ENCODE measurements at places on chromosomes 5 and 9.
A peak's percentile ranks its signal among the peaks of the same experiment; 100 is the strongest.

- DNase-seq, result no peak
These were observed 51.7 kb upstream of the FCN1 start for GRCh38 chr9:134969156-134970045.

GRCh38 chr5:99544356-99544755 lies 615.5 kb upstream of the CHD1 start:
- no peak for DNase-seq

DNA sequence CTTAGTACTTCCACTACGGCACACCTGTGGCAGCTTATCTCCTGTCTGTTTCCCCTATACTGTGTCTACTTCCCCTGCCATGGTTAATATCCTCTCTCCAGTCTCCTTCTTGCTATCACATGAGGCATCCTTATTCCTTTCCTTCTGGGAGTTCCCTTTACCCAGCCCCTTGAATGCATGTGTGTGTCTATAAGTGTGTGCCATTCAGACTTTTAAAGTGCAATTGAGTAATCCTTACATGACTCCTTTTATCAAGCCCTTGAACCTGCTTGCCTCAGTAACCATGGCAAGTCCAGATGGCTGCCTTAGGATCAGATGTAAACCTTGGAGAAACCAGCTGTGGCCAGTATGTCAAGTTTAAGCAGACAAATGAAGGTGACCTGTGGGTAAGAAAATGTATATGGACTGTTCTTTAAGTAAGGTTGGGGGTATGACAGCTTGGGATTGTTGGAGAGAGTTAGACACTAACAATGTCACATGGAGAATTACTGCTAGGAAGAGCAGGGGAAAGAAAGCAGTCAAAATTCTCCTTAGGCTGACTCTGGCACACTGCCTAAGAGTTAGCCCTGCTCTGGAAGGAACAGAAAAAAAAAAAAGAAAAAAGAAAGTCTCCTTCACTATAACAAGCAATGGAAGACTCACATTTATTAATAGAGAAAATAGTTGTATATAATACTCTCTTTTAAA lies 142.1 kb downstream of the HINT1 start:
- DNase-seq, result no peak

- DNase-seq, result no peak
These were observed 211.7 kb downstream of the SNCAIP start for GRCh38 chr5:122523776-122524175.

- no peak for DNase-seq
These were observed 85.1 kb downstream of the GIN1 start for GRCh38 chr5:103034662-103035392.

DNA sequence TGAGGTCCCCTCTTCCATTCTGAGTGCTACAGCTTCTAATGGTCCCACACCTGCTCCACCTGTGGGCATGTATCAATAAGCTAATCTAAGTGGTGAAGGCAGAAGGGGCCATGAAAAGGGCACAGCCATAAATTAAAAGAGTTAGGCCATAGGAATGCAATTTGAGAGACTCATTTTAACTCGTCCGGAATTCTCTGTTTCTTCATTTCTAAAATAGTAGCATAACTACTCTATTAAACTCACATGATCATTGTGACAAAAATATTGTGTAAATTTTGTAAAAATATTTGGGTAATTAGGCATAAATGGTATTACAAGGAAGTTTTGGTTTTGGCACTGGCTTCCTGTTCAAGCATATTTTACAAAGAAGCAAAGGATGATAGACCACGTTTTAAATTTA lies 103.1 kb upstream of the TXNDC8 start:
- DNase-seq, result no peak

GRCh38 chr9:127832248-127832647 lies 22.2 kb downstream of the ENG start:
- no peak for DNase-seq

DNA sequence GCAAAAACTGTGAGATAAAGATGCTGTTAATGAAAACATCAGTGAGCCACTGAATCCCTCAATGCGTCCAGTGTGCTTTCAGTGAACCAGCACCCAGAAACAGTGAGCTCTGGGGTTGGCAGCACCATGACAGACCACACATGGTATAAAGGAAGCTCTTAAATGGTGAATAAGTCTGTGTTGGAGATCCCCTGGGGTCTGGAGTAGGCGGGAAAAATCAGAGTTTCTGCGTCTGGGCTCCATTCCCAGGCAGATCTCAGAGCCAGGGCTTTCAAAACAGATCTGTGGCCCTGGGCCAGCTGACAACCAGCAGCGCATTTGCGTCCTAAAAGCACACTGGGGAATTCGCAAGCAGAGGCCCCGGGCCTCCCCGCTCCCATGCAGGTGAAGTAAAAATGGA lies 233.5 kb downstream of the FRMD3 start:
- peak; percentile 54 for DNase-seq

DNA sequence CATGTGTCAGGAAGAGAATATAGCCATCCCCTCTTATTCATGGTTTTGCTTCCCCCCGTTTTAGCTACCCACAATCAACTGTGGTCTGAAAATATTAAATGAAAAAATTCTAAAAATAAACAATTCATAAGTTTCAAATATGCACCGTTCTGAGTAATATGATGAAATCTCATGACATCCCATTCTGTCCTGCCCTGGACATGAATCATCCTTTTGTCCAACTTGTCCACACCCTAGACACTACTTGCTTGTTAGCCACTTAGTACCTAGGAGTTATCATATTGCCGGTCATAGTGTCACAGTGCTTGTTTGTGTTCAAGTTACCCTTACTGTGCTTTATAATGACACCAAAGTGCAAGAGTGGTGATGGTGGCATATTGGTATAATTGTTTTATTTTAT lies 113.5 kb downstream of the CAAP1 start:
- no peak for DNase-seq

DNA sequence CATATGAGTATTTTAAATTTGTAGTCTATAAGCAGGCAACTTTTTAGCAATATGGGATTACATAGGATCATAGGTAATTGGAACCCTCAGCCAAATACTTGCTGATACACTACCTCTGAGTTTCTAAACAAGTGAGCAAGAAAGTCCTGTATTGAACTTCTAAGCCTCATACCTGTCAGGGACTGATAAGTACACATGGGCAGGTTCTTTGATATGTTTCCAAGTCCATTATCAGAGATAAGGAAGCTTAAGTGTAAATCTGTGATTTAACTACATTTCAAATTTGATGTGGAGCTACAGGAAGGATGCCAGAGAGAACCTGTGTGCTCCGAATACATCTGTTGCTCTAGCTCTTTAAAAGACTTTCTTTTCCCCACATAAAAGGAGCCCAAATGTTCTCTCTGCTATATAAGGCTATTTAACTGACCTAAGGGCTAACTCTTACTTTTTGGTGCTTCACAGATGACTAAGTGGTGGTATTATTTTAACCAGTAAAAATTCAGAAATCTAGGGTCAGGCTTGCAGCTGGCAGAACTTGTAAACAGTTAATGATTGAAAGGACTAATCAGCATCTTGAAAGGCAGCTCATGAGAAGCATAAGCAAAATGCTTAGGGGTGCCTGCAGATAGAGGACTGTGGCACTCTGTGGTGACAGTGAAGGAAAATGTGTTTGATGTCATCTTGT lies 228.6 kb downstream of the NR3C1 start:
- DNase-seq, result no peak

DNA sequence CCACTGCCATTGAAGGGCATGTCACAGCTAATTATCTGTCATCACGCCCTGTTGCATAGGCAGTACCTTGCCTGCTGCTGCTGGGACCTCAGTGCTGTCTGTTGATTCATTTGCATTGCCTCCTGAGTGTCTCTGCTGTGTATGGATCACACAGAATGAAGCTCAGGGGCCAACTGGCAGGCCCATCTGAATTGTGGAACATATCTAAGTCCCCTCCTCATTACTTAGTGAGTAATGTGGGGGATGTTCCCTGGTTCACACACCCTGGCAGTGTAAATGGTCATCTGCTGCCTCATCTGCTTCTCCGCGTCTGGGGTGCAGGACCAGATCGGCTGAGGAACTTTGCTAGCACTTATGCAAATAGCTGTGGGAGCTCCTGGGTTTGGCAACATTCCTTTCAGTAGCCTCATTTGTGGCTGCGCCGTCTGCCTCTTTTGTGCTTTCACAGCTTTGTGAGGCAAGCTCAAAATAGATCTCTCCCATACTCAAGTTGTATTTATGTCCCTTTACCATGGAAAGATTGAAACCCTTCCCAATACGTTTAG lies 25.4 kb downstream of the TYRP1 start:
- DNase-seq, result peak; percentile 72

GRCh38 chr9:4223312-4223833 lies 76.5 kb downstream of the GLIS3 start:
- DNase-seq, result no peak

- peak; percentile 98 for DNase-seq
These were observed 212.8 kb downstream of the NXNL2 start for GRCh38 chr9:88747768-88748167.

DNA sequence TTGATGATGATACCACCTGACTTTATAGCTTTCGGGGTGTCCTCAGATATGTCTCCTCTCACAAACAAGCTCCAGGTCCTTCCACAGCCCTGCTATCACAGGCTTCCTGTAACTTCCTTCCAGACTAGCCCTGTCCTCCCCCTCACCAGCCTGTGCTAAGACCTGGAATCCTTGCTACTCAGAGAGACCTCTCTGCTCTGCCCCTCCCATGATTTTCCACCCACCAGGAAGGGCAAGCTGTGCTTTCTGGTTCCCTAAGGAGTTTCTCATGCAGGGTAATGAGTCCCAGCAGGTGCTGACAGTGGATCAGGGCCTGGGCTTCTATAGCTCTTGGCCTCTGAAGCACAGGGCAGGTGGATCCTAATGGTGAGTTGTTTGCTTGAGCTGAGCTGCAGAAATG lies 86.9 kb downstream of the AOPEP start:
- no peak for DNase-seq

- no peak for DNase-seq
These were observed 339.7 kb downstream of the NTRK2 start for GRCh38 chr9:85009251-85009650.
